HTR-8/SVneo (cell line): ENCODE measurements at places on chromosomes 11 and 22.

DNA sequence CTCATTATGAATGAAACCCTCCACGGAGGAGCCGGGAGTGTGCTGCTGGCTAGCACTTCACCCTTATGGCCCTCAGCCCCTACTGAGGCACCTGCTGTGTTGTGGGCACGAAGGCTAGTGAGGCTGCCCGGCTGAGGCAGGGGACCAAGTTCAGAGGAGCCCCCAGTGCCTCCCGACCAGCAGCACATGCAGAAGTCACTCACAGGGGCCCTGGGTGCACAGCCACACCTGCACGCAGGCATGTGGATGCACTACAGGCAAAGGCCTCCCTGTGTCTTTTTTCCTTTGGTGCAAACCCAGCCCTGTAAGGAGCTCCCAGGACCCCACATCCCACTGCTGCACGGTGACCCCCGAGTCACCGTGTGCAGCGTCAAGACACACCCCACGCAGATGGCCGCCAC is 261.5 kb downstream of the BRD1 start:
- DNase-seq, result no peak

DNA sequence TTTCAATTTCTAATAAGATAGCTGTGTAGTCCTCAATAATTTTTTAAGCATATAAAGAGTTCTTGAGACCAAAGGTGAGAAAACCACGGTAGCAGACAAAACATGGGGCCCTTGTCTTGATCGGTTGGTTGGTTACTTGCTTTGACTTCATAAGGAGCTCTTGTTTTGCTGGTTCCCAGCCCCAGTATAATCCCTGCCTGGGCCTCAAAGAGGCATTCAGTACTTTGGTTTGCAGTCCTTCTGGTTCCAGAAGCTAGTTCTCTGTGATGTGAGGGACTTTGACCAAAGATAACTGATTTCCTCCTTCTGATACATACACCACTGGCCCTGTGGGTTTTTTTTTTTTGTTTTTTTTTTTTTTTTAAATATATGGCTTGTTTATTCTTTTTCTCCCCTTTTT is 17.1 kb downstream of the MARK2 start:
- no peak for DNase-seq

GRCh38 chr11:44065841-44066731 is at the start of gene ACCS:
Gene ACCS, plus strand, starts transcription at chr11:44066270. Its CDS starts 1,358 bp downstream, at chr11:44067628.
- DNase-seq, result peak; percentile 78

- DNase-seq, result no peak
Measured at GRCh38 chr11:27470826-27471588, 1.6 kb downstream of the LGR4 start.

GRCh38 chr11:105740164-105740903 is 130.5 kb downstream of the GRIA4 start:
- DNase-seq, result no peak

DNA sequence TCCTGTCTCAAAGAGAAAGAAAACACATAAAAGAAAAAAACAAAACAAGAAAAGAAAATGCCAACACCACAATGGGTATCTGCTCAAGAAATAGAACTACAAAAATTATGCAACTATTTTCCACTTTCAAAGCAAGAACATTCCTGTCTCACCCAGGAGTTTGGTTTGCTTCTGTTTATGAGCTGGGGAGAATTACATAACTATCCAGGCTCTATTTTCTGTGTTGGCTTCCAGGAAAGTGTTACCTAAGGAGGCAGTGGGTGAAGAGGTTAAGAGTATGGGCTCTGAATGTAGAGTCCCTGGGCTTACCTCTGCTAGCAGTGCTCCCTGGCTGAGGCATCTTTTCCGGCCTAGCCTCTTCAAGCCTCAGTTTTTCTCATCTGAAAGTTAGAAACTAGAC is 426.7 kb downstream of the MIAT start:
- DNase-seq, result no peak

- DNase-seq, result peak; percentile 25
Measured at GRCh38 chr11:33869481-33870422, 22.1 kb downstream of the LMO2 start.

- DNase-seq, result no peak
Measured at GRCh38 chr11:117998664-117999353, 12.6 kb downstream of the IL10RA start.

DNA sequence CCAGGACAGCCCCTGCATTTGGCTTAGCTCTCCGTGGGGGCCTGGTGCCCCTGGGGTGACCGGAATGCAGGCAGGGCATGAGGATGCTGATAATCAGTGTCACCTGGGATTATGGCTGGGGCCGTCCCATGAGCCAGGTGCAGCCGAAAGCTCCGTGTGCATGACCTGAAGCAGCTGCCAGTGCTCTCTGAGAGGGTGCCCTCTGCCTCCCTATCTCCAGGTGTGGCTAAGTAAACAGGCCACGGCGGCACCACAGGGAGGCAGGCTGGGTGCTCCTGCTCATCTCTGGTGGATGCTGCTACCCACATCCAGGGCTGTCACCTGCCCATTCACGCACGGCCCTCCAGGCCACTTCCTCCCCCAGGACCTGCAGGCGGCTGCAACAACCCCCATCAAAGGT is 29.8 kb downstream of the DUSP8 start:
- no peak for DNase-seq

GRCh38 chr11:12544986-12545775 is 129.0 kb upstream of the TEAD1 start:
- DNase-seq, result no peak

- DNase-seq, result no peak
Measured at GRCh38 chr22:23115825-23116494, 25.8 kb downstream of the RSPH14 start.

DNA sequence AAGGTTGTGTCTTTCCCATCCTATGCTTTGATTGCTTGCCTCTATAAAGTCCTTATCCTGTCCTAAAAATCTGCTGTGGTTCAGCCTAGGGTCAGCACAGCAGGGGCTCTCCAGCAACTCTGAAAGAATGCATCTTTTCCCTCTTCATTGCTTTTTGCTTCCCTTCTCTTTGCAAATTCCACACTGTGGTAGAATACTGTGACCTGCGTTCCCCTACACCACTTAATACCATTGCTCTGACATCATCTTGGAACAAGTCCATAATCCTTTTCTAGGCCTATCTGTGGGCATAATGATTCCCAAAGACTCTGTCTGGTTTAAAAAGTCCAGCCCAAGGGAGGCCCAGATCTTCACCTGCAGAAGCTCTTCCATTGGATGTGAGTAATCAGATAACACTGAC is 177.7 kb downstream of the NAV2 start:
- DNase-seq, result peak; percentile 70

DNA sequence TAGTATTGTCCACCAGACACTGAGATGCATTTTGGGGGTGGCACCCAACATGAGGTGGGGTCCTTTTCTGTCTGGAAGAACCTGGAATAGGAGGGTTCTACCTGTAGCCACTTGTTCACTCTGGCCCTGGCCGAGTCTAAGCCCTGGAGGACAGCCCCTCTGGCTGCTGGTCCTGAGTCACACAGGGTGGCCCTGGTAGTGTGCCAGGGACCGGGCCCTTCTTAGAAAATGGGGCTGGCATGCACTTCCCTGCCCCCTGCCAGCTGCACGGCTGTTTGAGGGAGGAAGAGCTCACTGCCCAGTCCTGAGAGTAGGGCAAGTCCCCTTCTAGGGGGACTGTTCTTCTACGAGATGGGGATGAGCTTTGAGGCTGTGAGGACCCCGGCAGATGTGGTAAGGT is 2.2 kb downstream of the PLCB3 start:
- DNase-seq, result no peak

GRCh38 chr11:96643173-96643572 is 253.4 kb downstream of the JRKL start:
- no peak for DNase-seq

DNA sequence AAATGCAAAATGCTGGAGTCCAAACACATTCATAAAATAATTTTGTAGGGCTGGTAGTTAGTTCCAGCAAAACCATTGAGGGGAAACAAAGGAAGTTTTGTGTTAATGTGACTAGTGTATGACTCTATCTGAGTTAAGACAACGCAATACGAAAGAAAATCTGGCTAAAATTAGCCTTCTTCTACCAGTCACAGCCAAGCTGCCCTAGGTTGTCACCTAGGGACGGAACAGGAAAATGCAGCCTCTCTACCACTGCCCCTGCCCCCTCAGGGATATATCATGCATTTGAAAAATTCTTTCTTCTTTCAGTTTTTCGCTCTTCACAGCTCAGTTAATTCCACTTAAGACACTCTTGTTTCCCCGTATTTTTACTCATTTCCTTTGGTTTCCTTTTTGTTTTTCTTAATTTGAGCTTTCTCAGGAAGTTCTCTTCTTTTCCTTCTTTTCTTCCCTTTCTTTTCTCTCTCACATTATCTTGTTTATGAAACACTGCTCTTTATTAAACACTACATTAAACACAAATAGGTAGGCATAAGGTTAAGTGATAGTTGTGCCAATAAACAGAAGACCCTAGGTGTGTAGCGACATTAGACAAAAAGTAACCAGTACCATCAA is 30.6 kb downstream of the KIRREL3 start:
- peak; percentile 17 for DNase-seq

GRCh38 chr11:35541621-35542375 is 16.4 kb upstream of the PAMR1 start:
- no peak for DNase-seq

DNA sequence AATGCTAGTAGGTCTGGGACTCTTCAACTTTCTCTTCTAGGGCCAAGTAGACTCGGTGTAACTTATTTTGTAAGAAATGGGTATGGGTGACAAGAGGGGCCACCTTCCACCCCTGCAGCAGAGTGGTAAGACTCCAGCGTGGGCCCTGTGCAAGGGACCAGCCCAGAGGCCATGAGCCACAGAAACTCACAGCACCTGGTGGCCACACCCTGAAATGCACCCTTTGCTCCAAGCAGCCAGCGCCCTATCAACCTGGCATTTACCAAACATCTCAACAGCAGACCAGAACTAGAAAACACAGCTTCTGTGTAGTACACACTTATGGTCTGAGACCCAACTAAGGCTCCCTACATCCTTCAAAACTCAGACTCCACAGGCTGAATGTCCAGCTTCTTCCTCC is 5.7 kb downstream of the CDCA5 start:
- no peak for DNase-seq

- no peak for DNase-seq
Measured at GRCh38 chr22:42880815-42881214, 23.7 kb upstream of the ARFGAP3 start.

GRCh38 chr11:86802601-86803051 is 2.3 kb downstream of the PRSS23 start:
- DNase-seq, result no peak

GRCh38 chr11:11477695-11478420 is 124.8 kb upstream of the CSNK2A3 start:
- DNase-seq, result no peak

GRCh38 chr11:100719809-100720221 is 32.7 kb downstream of the ARHGAP42 start:
- DNase-seq, result peak; percentile 73

DNA sequence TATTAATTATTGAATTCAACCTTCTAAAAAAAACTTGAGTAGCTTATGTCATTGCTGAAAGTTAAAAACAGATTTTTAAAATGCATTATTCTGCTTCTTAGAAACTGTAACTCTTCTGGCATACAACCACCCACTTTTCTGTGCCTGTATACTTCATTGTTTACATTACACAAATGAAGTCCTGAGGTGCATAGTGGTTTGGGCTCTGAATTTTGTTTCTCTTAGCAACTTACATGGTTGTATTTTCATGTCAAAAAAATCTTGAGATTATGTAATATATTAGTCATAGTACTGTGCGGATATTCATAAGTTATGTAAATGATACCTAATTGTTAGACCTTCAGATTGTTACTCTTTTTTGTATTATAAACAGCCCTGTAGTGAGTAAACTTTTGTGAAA is 12.2 kb downstream of the SC5D start:
- no peak for DNase-seq

- no peak for DNase-seq
Measured at GRCh38 chr11:119380827-119381180, 686 bp downstream of the USP2 start.

- no peak for DNase-seq
Measured at GRCh38 chr11:30586251-30587144, at the start of gene MPPED2. Gene MPPED2, minus strand, starts transcription at chr11:30586353. Its CDS starts 5,980 bp downstream, at chr11:30580373.
